ENCODE measurements at places on chromosomes 5 and 9.

- no peak for DNase-seq
Measured at GRCh38 chr5:116508835-116509234, 65.8 kb downstream of the SEMA6A start.

GRCh38 chr5:84673785-84674184 lies 289.1 kb upstream of the EDIL3 start:
- DNase-seq: no peak

DNA sequence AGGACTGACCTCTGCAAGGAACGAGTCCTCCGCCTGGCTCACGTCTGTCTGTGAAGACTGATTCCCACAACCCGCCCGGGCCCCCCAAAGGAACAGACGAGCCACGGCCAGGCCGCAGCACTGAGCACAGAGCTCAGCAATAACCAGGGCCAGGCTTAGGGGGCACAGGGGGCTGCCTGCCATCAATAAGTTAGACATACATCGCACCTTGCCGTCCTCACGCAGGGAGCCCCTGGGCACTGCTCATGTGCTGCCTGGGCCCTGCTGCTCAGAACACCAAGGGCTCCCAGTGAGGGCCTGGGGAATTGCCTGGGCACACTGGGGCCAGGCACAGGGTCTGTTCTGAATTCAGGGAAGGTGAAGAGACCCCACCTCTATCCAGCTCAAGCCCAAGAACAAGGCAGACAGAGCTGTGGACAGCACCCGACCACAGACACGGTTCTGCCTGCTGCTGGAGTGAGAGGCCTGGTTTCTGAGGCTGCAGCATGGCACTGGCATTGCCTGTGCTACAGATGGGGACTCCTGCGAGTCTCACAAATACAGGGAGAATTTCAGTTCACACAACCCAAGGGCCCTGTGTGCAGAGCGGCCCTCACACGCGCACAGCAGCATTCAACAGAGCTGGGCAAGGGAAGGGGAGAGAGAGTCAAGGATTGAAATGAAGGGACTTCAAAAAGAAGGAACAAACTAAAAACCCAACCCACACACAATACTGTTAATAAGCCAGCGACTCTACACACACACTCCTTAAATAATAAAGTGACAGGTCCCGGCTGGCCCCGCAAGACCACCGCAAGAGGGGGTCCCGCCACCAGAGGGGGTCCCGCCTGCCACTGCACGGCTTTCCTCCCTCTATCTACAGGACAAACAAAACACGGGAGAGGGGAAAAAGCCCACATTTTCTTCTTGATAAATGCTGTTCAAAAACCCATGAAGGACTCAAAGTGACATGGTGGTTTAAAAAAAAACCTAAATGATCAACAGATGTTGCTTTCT lies 32.0 kb downstream of the PRRT1B start:
- no peak for DNase-seq

- no peak for DNase-seq
Measured at GRCh38 chr5:132758451-132758850, 11.2 kb downstream of the CCNI2 start.

GRCh38 chr5:95730730-95731570 lies at the start of gene RHOBTB3:
TSS of gene RHOBTB3 (plus strand) at chr5:95731336. CDS start at chr5:95731683, 347 bp downstream.
- no peak for DNase-seq

Data from D721Med (cell line).